ENCODE measurements at places on chromosomes 2 and 18.

DNA sequence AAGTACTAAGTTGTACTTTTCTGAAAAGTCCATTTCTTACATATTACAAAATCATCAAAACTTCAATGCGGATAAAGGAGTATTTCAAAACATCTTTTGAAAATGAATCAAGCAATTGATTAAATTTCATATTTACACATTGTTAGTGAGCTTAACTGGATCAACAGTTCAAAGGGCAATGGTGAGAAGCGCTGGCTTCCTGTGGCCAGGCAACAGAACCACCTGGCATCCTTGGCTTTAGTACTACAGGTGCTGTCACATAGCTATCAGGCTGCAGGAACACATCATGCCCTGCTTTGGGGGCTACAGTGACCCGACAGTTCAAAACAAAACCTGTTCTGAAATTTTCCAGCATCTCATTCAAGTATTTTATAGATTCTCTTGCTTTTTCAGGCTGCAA lies 59.2 kb downstream of the SMAD2 start:
- no peak for DNase-seq

DNA sequence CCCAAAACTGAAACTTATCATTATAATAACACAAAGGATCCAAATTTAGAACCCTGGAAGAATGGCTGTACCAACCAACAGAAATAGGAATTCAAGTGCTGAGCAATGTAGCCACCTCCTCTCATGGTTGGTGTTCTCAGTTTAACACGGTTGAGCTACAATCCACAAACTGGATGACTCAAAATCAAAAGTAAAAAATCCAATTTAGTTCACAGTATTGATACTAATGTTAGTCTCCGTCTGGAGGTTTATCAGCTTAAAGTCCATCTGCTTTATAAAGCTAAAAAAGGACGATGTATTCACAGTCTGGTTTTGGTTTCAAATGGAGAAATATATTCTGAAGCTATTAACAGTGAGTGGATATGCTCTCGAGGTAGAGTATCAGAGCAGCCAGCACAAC lies 40.5 kb downstream of the CNTNAP5 start:
- no peak for DNase-seq

- DNase-seq, result peak; percentile 91
These were observed 144.4 kb upstream of the ITGA6 start for GRCh38 chr2:172282944-172283343.

GRCh38 chr2:206255003-206255402 lies 19.5 kb upstream of the ZDBF2 start:
- DNase-seq, result no peak

GRCh38 chr18:965921-966758 lies 61.5 kb downstream of the ADCYAP1 start:
- DNase-seq, result no peak

GRCh38 chr2:70380621-70381020 lies 78.8 kb upstream of the FAM136A start:
- DNase-seq, result no peak

GRCh38 chr2:241858206-241859016 lies at the start of gene PDCD1:
Gene PDCD1, minus strand, starts transcription at chr2:241858894. Its CDS starts 56 bp downstream, at chr2:241858838.
- DNase-seq, result no peak

DNA sequence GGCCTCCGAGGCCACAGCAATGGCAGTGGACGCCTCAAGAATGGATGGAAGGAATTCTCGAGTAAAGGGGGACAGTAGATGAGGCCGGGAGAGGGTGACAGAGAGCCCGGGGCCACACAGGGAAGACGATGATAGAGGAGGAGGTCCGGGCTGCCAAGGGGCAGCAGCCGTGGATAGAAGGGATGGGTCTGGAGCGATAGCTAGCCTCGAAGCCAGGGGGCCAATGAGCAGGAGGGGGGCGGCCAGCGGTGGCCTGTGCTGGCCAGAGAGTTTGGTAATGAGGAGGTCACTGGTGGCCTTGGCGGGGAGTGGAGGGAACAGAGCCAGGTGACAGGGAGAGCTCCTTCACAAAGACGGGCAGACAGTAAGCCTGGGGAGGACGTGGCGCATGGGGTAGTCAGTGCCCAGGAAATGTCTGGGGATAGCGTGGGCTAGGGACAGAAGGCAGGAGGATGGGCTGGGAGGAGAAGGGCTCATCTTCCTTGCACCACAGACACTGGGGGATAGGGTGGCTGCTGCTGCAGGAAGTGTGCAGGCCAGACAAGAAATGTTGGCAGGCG lies 87.8 kb upstream of the ASB18 start:
- no peak for DNase-seq

DNA sequence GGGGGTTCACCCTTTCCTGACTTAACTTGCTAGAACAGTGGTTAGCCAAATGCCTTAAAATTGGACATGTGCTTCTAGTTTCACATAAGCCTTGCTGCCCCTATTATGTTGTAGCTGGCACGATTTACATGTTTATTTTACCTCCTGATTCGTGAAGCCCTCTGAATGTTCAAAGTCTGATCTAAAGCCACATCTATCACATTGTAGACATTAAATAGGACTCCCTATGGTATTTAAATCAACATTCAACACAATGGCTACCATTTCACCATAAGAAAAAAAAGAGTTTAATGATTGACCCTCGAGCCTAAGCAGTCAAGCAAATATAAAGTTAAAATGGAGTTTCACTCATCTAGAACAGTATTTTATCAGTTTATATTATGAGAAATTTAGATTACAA lies 151.5 kb downstream of the GULP1 start:
- DNase-seq, result no peak

DNA sequence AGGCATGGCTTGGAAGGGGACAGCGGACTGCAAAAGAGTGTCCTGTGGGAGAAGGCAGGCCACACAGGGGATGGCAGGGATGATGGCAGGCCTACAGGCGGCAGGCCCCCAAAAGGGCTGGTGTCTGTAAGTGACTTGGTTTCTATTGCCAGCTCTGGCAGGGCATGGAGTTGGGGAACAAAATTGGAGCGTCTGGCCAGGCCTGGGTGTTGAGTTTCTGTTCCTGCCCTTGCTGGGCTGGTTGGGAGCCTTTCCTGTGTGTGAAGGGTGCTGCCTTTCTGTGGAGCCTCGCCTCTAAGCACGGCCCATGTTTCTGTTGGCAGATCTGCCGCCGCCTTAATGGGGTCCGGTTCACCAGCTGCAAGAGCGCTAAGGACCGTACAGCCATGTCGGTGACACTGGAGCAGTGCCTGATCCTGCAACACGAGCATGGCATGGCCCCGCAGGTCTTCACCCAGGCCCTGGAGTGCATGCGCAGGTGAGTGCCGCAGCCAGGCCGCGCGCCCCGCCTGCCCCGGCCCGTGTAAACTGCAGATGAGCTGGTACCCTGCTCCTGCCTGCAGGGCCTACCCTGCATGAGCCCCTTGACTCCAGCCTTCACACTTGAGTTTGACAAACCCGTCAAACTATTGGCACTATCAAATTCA lies 31.5 kb downstream of the COA5 start:
- no peak for DNase-seq

DNA sequence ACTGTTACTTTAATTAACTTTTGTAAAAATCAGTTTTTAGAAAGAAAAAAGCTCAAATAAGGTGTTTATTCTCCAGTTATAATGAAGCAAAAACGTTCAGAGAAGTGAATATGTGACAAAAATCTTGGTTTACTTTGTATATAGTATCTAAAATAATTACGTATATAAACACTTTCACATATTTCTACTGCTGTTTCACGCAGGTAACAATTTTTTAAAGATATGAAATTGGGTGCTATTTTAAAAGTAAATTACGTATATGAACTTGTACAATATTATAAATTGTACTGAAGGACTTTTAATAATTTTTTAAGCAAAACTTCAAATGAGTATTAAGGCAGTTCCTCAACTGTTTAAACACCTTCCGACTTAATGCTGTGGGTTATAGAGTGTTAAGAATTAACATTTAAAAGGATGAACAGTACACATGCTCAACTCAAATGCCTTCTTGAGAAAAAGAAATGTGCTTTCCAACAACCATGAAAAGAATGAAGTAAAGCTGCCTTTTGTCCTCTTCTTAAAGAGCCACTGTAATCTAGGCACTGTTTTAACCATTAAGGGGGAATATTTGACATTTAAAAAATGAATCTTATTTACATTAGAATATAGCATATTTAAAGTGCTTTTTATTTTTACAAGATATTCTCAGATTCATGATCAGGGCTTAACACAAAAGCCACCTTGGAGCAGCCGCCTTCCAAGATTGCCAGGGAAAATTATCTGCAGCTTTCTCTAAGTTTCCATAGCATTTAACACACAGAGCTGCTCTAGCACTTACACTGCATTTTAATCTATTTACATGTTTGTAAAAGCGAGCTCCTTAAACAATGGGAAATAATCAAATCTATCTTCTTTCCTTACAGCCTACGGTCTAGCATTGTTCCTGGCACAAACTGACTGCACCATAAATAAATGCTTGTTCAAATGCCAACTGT lies 56.5 kb upstream of the CDKL4 start:
- no peak for DNase-seq

DNA sequence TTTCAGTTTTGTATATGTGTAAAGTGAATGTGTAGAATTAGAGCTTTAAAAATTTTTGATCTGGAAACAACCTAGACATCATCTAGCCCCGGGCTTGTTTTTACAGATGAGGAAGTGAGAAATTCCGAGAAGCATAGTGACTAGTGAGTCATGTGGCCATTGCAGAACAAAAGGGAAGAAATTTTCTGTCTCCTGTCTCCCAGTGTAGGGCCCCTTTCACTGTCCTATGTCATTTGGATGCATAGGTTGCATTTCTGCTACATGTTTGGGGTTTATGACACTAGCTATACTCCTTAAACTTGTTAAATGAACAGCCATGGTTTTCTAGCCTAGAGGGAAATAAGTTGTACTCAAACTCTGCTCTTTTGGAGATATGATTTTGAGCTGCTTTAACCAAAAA lies 84.6 kb downstream of the PLCL1 start:
- DNase-seq, result no peak

DNA sequence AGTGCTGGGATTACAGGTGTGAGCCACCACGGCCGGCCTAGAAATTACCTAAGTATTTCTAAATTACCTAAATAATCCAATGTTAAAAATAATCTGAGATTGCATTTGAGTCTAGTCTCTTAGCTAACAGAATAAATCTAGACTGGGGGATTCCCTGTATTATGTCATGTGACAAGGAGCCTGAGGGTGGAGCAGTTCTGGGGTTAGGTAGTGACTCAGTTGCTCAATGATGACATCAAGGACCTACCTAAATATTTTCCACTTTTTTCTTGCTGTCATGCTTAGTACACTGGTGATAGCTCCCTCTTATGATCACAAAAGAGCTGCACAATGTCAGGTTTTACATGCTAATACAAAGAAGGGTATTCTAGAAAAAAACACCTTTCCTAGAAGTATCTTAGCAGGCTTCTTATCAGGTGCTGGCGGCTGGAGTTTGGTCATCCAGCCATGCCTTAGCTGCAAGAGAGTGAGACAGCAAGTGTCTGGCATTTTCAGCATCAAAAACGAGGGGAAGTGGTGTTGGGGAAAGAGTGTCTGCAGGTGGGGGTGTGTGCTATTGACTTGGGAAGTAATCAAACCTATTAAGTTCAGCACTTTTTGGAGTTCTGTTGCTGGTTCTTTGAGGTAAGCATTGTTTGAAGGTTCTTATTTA lies 17.5 kb upstream of the CEP192 start:
- no peak for DNase-seq

- DNase-seq, result no peak
These were observed 111.9 kb upstream of the COL5A2 start for GRCh38 chr2:189291460-189291859.

GRCh38 chr2:108436976-108437375 lies 12.0 kb upstream of the GCC2 start:
- DNase-seq, result no peak

GRCh38 chr2:200756618-200757321 lies 54.9 kb upstream of the BZW1 start:
- peak; percentile 69 for DNase-seq

GRCh38 chr2:25302758-25303375 lies 38.9 kb downstream of the DNMT3A start:
- DNase-seq, result no peak

DNA sequence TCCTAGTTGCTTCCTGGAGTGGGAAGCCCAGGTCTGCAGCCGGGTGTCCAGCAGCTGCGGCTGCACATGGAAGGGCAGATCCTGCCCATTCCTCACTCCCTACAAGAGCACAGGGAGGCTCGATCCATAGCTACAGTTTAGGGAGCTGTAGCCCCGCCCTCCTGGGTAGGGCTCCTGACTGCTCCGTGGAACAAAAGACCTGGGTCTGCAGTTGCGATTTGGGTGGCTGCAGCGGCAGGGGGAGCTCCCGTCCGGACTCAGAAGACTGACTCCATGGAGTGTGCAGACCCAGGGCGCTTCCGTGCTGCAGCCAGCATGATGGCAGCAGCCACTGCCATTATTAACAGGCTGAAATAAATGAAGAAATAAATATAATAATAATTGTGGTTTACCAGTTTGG lies 157.3 kb downstream of the CTNNA2 start:
- DNase-seq, result no peak

GRCh38 chr2:224817676-224818075 lies 101.5 kb upstream of the CCDC195 start:
- DNase-seq, result no peak

DNA sequence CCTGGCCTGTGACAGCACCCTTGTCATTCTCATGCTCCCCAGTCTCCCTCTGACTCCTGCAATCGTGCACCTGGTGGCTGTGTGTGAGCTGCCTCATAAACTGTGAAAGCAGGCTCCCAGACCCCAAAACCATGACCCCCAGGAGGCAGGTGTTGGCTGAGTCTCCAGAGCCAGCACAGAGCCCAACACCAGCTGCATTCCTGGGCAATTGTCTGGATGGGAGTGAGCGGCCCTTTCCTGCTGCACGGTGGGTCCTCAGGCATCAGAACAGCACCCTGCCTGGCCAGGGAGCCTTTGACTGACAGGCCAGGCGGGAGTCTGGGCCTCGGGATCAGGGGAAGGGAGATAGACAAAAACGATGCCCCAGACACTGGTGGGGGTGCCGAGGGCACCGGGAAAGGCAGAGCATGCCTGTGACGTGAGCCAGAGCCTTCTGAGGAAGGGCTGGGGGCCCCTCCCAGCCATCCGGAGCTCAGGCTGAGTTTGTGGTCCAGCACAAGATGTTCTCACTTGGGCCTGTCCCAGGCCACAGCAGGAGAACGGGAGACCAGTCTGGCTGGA lies 135.1 kb upstream of the GPC1 start:
- no peak for DNase-seq

DNA sequence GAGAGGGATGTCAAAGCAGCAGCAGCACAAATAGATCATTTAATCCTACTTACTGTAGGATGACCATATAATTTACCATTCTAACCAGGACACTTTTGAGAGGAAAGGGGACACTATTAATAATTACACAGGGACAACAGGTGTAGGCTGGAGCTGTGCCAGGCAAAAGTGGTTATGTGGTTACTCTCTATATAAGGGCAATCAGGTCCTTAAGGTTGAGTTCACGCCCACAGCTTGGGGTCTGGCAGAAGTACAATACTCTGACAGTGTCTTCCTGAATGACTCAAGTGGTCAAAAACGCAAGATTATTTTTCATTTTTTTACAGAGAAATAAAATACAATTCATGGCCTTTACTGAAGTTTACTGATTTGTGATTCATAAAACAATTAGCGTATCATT lies 2.8 kb downstream of the PREPL start:
- peak; percentile 58 for DNase-seq

- no peak for DNase-seq
These were observed 299.3 kb downstream of the RND3 start for GRCh38 chr2:150188177-150188576.

GRCh38 chr18:44848644-44849335 lies 168.1 kb downstream of the SETBP1 start:
- DNase-seq, result no peak

Measured in non-pigmented ciliary epithelial cell (primary cell).